ENCODE measurements at places on chromosomes 13 and 19.

GRCh38 chr19:14525729-14526128 is 3.7 kb upstream of the TECR start:
- DNase-seq = no peak

DNA sequence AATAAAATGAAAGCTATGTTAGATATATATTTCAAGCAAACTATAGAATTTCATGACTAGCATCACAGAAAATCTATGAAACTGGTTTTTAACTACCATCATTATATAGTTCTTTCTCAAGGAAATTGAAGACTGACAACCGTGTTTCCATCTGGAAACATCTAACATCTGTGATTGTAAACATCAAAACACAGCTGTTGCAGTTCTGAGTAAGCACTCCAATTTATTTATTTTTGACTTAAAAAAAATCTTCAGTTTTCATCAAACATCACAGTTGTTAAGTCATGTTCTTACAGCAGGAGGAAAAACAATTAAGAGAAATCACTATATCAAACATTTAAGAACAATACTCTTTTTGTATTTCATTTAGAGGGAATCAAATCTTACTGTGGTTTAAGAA is 1653.0 kb upstream of the MIR17HG start:
- no peak for DNase-seq

GRCh38 chr19:11570039-11570462 is 7.4 kb downstream of the ACP5 start:
- DNase-seq = no peak

DNA sequence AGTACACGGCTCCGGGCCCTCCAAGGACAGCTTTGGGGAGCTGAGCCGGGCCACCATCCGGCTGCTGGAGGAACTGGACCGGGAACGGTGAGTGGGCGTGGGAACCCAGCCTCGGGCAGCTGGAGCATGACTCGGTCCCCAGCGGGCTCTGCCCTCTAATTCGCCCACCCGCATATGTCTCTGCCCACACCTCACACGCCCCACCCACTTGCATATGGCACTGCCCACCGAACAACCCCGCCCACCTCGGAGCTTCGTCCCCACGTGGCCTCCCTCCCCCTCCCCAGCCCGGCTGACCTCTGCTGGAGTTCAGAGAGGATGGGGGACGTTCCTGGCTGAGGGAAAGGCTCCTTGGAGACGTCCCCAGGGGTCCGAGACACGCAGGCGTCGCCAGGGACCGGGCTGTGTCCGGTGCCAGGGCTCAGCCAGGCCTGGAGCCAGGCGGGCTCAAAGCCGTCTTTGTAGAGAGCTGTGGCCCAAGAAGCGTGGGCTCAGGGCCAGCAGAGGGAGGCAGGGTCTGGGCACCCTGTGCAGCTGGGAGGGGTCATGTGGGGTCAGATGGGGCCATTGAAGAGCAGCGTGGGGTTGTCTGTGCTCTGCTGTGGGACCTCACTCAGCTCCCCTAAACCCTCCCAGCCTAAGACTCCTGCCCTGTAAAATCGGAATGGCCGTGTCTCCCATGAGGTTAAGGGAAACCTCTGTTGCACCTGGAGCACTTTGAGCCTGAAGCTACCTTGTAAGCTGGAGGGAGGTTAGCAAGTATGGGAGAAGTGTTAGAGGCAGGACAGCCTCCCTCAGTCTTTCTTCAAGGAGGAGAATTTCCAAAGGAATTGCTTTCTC is 3.8 kb downstream of the APC2 start:
- DNase-seq = no peak

DNA sequence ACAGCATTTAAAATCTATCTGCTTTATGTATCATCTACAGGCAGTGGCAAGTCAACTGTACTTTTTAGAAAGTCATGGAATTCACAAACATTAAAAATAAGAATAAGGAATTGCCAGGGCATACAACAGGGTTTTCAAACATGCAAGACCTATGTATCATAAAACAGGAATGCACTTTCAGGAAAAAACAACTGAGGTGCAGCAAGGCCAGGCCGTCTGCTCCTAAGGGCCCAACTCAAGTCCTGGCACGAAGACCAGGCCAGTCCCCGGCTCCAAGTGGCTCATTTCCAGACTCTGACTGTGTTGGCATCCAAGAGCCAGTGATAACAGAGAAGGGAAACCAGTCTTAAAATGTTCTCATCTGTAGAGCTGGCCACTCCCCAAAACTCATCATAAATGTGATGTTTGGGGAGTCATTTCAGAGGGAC is 7.1 kb downstream of the RFX2 start:
- DNase-seq = peak; percentile 95

GRCh38 chr13:31476266-31476665 is 263.1 kb upstream of the RXFP2 start:
- DNase-seq = peak; percentile 33

GRCh38 chr13:40464337-40465014 is 202.0 kb downstream of the FOXO1 start:
- no peak for DNase-seq

DNA sequence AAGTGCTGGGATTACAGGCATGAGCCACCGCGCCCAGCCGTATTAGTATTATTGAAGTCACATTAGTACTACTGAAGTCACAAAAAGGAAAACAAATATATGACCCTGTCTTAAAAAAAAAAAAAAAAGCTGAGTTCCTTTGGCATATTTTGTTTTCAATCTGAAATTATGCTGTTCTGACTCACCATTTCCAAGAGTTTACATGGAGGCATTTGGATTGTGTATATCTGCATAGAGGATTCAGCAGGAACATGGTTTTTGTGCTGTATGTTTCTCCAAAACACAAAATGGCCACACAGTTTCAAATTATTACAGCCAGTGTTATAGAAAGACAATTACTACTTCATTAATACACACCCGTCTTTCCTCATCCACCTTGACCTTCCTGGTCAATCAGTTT is 103.5 kb upstream of the TSC22D1 start:
- DNase-seq = no peak

DNA sequence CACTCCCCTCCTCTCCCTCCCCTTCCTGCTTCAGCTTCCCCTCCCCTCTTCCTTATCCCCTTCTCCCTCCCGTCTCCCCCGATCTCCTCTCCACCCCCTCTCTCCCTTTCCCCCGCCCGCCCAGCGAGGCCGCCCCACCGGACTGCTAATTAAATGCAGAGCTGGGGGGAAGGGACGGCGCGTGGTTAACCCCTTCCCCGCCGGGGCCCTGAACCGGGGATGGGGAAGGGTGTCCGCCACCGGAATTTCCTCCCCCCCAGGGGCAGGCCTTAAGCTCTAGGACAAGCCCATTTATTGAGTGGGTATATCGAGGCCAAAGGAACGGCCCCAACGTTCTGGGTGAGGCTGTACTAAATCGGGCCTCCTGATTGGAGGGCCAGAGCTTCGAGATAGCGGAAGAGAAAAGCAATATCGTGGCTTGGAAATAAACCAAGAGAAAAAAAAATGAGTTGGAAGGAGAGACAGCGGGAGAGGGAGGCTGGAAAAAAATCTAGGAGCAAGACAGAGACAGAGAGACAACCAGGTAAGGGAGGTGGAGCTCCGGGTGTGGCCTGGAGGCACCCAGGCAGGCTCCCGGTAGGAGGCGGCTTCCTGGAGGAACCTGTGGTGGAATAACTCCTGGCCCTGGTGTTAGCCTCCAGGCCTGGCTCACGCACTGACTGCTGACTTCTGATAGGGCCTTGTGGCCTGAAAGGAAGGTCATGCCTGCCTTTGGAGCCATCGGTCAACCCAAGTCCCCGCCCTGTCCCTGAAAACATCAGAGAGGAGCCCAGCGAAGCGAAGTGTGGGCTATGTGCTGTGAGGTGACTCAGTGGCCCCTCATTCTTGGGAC is 11.6 kb upstream of the JUND start:
- peak; percentile 59 for DNase-seq

All from HFFc6 (cell line).